AG09319 (cell line): ENCODE measurements at places on chromosomes 1 and 21.

GRCh38 chr1:228778466-228778865 lies 43.2 kb downstream of the RHOU start:
- no peak for DNase-seq

DNA sequence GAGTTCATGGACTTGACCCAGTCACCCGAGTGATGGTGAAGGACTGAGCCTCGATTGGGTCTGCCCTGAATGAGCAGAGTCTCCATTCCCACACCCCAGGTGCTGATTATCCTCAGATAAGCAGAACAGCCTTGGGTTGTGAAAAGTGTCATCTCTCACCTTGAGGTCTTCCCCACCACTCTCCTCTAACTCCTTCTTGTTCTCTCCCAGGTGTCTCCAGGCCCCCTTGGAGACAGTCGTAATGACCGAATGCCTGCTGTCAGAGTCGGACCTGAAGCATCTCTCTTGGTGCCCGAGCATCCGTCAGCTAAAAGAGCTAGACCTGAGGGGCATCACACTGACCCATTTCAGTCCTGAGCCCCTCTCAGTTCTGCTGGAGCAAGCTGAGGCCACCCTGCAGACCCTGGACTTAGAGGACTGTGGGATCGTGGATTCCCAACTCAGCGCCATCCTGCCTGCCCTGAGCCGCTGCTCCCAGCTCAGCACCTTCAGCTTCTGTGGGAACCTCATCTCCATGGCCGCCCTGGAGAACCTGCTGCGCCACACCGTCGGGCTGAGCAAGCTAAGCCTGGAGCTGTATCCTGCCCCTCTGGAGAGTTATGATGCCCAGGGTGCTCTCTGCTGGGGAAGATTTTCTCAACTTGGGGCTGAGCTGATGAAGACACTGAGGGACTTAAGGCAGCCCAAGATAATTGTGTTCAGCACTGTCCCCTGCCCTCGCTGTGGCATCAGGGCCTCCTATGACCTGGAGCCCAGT lies 3.4 kb downstream of the PRAMEF12 start:
- DNase-seq: no peak

- no peak for DNase-seq
These were observed 83.3 kb downstream of the FBXO2 start for GRCh38 chr1:11570821-11571380.

- DNase-seq: peak; percentile 79
These were observed 46.2 kb downstream of the C1orf198 start for GRCh38 chr1:230822092-230822581.

- DNase-seq: no peak
These were observed 3.1 kb upstream of the ACP6 start for GRCh38 chr1:147673406-147673805.
